ENCODE measurements at places on chromosomes 7 and 10.

DNA sequence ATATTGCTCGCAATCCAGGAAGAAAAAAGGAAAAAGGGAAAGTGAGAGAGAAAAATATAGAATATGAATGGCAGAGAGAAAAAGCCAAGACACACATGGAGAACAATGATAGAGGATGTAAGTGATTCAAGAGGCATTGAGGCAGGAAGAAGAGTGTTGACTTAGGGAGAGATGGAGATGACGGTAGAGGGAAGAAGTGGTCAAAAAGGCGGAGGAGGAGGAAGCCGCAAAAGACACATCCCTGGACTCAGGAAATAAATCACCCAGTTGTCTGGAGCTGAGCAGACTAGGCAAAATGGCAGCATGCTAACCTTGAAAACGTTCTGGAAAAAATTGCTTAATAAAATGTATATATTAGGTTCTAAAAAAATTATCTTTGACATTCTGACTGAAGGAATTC is 17.7 kb upstream of the GPR37 start:
- DNase-seq: no peak

DNA sequence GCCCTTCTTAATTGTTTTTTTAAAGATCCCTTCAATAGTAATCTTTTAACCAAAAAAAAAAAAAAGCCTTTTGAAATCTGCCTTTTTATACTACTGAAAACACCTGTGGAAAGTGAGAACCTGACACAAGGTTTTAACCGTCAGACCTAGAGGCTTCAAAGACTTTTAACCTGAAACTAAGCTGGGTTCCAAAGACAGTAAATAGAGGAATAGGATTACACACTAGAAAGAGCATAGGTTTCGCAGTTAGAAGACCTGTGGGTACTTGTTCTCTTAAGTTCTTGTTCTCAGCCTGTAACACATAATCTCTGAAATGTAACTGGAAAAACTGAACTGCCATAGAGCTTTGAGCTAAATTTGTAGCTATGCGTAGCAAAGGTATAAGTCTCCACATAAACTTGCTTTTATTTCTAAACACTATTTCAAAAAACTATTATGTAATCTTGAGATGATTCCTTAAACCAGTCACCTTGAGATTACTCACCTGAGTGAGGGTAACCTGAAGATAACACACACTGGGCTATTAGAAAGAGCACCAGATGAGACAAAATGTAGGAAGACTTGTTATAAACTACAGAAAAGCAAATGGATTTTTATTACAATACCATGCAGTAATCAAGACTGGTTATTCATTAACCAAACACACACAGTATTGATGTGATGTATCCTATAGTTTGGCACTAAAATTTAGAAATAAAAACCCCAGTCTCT is 196.6 kb upstream of the FRMD4A start:
- no peak for DNase-seq

DNA sequence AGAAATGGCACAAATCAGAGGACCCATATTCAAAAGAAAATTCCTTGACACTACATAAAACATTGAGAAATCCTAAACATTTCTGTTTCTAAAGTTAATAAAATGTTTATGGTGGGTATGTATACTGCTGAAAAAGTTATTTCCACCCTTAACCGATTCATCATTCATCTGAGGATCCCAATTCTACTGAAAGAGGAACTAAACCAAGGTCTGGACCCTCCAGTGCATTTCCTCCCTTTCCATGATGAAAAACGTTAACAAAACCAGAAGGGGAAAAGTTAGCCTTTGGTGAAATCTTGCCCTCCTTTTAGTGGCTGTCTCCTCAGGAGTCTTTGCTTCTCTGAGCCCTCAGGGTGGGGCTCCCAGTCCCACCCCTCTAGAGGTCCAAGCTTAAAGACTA is 144.5 kb upstream of the ASAH2 start:
- DNase-seq: no peak

GRCh38 chr7:151694828-151695580 is 175.3 kb upstream of the RHEB start:
- DNase-seq: no peak
